GM12891 (cell line): ENCODE measurements at places on chromosomes 1 and 21.

DNA sequence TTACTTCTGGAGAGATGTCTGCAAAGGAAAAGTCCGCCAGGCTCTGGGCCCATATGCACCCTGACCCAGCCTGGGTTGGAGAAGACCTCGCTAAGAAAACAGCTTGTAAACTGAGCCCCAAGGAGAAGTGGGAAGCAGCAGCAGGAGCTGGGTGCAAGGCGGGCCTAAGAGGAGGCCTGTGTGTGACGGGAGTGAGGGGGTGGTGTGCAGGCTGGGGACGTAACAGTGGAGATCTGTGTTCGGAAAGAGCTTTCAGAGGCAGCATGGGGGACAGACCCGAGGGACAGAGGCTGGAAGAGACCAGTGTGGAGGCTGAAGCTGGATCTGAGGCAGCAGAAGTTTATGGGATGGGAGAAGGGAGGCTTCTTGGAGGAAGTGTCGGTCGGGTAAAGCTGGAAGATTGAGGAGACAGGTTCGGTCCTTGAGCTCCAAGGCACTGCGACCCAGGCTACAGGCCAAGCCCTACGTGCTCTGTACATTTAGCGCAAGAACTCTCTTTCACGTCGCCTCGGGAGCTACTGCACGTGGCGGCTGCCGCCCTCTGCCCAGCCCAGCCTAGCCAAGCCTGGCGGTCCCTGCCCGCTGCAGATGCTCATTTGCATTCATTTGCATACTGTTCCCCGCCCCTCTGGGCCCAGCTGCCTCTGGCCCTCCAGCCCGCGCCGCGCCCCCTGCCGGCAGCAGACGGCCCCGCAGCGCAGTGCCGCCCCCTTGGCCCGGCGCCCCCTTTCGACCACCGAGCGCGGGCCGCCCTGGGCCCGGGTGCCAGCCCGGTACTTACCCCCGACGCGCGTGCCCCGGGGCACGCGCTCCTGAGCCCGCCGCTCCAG is 6.3 kb downstream of the HPCA start:
- peak; percentile 69 for DNase-seq

GRCh38 chr1:178086766-178087165 is 7.1 kb upstream of the RASAL2 start:
- DNase-seq, result no peak

GRCh38 chr1:2583871-2584351 is 2.7 kb upstream of the PRXL2B start:
- no peak for DNase-seq

DNA sequence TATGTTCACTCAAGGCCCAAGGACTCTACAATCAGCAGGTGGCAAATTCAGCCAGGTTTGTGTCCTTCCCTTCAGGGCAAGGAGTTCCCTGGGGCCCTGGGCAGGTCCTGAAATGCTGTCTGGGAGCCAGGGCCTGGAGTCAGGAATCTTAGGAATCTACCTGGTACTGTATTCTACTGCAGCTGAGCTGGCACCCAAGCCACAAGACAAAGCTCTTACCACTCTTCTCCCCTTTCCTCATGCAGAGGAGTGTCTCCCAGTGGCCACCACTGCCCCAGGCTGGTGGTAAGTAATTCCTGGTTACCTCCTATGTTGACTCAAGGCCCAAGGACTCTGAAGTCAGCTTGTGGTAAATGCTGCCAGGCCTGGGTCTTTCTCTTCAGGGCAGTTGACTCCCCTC is 153.4 kb downstream of the NRIP1 start:
- no peak for DNase-seq

DNA sequence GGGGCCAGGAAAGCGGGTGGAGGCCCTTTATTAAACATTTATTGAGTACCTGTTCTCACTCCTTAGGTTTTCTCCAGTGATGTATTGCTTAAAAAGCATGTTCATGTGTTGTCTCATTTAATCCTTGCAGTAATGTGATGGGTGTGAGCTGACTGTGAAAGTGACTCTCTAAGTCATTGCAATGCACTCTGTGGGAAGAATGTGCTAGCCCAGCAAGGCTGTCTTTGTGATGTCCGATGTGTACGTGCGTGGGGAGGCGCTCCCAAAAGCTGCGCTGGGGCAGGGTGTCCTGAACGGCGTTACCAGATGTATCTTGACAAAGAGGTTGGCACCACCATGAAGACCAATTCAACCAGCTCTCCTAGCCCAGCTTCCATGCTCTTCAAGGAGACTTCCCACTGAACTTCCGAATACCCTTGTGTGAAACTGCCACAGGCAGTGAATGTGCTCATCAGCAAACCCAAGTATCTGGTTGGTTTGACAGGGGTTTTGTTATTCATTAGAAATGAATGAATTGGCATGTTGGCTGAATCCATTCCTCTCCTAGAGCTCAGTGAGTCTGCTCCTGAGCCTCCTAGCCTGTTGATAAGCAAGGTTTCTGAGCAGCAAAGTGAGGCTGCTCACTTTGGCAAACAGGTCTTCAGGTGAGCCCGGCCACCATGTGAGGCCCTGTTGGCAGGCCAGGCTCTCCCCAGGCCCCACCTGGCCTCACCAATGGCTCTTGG is 28.0 kb downstream of the NUAK2 start:
- DNase-seq, result no peak

DNA sequence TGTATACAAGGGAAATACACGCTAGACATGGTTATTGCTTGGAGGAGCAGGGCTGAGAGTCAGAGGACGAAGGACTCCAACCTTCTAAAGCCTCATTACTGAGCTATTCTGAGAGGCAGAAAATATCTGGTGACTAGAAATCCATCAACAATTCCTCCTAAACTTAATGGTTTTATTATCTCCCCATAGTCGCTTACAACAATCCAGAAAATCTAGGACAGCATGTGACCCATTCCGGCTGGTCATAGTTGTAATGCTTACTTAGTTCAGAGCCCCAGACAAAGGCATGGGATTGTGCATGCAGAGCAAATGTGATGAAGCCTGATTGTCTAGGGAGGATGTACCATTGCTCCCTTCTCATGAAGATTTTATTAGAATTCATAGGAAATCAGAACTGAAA is 114.5 kb upstream of the PLXNA2 start:
- DNase-seq, result no peak

GRCh38 chr1:160009801-160010200 is 22.0 kb downstream of the PIGM start:
- DNase-seq, result no peak

DNA sequence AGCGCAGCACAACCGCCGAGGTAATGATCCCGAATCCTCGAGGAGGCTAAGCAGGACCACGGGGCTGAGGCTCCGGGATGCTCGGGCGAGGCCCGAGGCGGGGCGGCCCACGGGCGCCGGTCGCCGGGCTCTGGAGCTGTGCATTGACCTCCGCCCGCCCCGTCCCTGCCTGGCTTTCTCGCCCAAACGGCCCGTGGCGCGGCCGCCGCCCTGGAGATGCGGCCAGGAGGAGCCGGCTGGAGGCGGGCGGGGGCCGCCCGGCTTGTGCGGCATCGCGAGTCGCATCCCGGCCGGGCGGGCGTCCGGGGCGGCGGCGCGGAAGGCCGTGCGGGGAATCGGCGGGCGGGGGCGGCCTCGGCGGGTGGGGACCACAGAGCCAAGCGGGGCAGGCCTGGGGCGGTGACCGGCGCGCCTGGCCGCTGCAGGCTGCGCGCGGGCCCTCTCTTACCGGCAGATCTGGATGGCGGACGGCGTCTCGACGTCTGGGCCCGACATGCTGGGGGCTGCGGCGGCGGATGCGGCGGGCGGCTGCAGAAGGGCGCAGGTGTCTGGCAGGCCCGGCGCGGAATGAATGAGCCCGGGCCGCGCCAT is 663 bp downstream of the ACOT7 start:
- DNase-seq, result peak; percentile 41

DNA sequence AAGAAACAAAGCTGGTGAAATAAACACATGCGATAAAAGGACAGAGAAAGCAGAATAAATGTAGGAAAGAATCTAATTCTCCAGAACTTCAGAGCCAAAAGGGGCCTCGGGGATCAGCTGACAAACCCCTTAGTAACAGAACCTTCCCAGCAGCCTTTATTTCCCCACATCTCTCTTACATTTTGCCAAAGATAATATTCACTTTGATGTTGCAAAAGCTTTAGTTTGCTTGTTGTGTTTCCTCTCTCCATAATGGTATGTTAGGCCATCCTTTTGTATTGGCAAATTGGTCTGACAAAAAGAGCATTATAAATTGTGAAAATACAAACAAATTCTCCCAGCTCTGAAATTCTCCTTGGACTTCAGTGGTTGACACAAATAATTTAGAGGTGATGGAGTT is 54.9 kb downstream of the OPTC start:
- no peak for DNase-seq

DNA sequence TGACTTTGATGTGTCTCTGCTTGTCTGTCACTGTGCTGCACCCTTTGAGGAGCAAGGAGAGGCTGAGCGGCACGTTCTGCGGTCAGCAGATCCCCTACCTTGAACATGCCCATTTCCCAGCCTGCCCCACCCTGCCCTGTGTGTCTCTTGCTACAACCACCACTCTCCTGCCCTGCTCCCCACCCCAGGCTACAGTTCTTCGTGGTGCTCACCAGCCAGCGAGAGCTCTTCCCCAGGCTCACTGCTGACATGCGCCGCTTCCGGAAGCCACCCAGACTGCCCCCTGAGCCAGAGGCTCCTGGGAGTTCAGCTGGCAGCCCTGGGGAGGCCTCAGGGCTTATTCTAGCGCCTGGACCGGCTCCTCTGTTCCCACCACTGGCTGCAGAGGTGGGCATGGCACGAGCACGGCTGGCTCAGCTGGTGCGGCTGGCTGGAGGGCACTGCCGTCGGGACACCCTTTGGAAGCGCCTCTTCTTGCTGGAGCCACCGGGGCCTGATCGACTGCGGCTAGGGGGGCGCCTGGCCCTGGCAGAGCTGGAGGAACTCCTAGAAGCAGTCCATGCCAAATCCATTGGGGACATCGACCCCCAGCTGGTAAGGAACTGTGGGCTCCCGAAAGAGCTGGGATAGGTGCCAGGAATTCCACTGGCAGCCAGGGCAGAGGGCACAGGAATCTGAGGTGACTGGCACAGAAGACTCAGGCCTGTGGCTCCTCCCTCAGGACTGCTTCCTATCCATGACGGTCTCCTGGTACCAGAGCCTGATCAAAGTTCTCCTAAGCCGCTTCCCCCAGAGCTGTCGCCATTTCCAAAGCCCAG is 5.6 kb downstream of the HYI start:
- no peak for DNase-seq

- no peak for DNase-seq
Observed at GRCh38 chr1:6081901-6082300, 36.2 kb downstream of the KCNAB2 start.
